ENCODE measurements at places on chromosomes 2 and 18. TPM values are rescaled to one million over a fixed set of nuclear protein-coding genes. Genes with fewer than 3 reads are reported as not detected.

Gene ASB18
- 4.7 TPM for total RNA-seq

Gene GREB1
- total RNA-seq, result 7.2 TPM

Gene TBR1
- total RNA-seq, result not detected

Gene HOXD9
- total RNA-seq, result 0.75 TPM

Gene CBLN2
- total RNA-seq, result 0.44 TPM

Gene POMC
- 3.5 TPM for total RNA-seq

Gene FHOD3
- total RNA-seq, result 27.7 TPM

Gene KLF7
- 9.6 TPM for total RNA-seq

Gene DNAJC5G
- total RNA-seq, result not detected

Gene FAM237A
- not detected for total RNA-seq

Gene RPRM
- 6.4 TPM for total RNA-seq

Gene MC4R
- total RNA-seq, result 0.62 TPM

Gene IGFBP2
- total RNA-seq, result 172 TPM

Gene CLEC4F
- total RNA-seq, result 0.09 TPM

Gene CFAP65
- not detected for total RNA-seq

Gene PDE1A
- 12.9 TPM for total RNA-seq

Gene TRPM8
- not detected for total RNA-seq

Gene AFF3
- 7.2 TPM for total RNA-seq

Gene STON1
- 10.0 TPM for total RNA-seq

Gene LAMA1
- 6.4 TPM for total RNA-seq

Gene SERPINB7
- not detected for total RNA-seq

Gene SIGLEC15
- total RNA-seq, result 0.09 TPM

Gene RAPH1
- 32.7 TPM for total RNA-seq

Gene CCDC68
- 0.58 TPM for total RNA-seq

Gene NEU2
- not detected for total RNA-seq

Gene TIGD1
- 5.1 TPM for total RNA-seq

Gene VAMP5
- total RNA-seq, result 18.0 TPM

Gene IGFBP5
- 461 TPM for total RNA-seq

Gene ALPG
- total RNA-seq, result not detected

Gene FMNL2
- 24.1 TPM for total RNA-seq

Gene NMUR1
- 0.18 TPM for total RNA-seq

Gene PIAS2
- total RNA-seq, result 30.4 TPM

Gene MDH1B
- total RNA-seq, result 0.40 TPM

Gene CNDP1
- 0.13 TPM for total RNA-seq

Gene SMPD4
- 15.4 TPM for total RNA-seq

Gene GKN1
- total RNA-seq, result 0.09 TPM

Gene C2orf81
- total RNA-seq, result 1.4 TPM

Gene TSN
- 38.0 TPM for total RNA-seq

Gene DNAH6
- 0.18 TPM for total RNA-seq

Gene TMEFF2
- total RNA-seq, result 7.7 TPM

Gene REG1B
- not detected for total RNA-seq

Gene FAM136A
- 39.7 TPM for total RNA-seq

Gene NCKAP5
- total RNA-seq, result 4.7 TPM

Gene DNAH7
- total RNA-seq, result 0.31 TPM

Gene TMEM200C
- 1.1 TPM for total RNA-seq

Gene HAAO
- 14.8 TPM for total RNA-seq

Gene LCT
- not detected for total RNA-seq

Gene TUBA4B
- 0.04 TPM for total RNA-seq

Gene TMEM182
- 111 TPM for total RNA-seq

Gene DNMT3A
- total RNA-seq, result 27.3 TPM

Gene UGT1A8
- not detected for total RNA-seq

Gene IL36A
- total RNA-seq, result not detected

All from muscle of leg (tissue), 16 donors.